ENCODE measurements at places on chromosomes 16 and 17. TPM values are rescaled to one million over a fixed set of nuclear protein-coding genes. Genes with fewer than 3 reads are reported as not detected.

Gene ITGA2B
- total RNA-seq, result 0.37 TPM

Gene SPN
- total RNA-seq, result not detected

Gene PIP4K2B
- total RNA-seq, result 30.4 TPM

Gene CCR7
- total RNA-seq, result not detected

Gene TIGD7
- 1.2 TPM for total RNA-seq

Gene KRTAP9-9
- total RNA-seq, result not detected

Gene PYCARD
- total RNA-seq, result 105 TPM

Gene CKLF
- 44.2 TPM for total RNA-seq

Gene PPP1R27
- total RNA-seq, result not detected

Gene OR4D1
- total RNA-seq, result not detected

Gene PHF23
- 49.1 TPM for total RNA-seq

Gene REXO5
- 4.1 TPM for total RNA-seq

Gene SLFN13
- total RNA-seq, result 3.7 TPM

Gene PIRT
- not detected for total RNA-seq

Gene APOH
- not detected for total RNA-seq

Gene ADORA2B
- 42.6 TPM for total RNA-seq

Gene KRTAP1-4
- not detected for total RNA-seq

Gene SLC47A1
- total RNA-seq, result 2.0 TPM

Gene EIF3C
- total RNA-seq, result 512 TPM

Gene CDYL2
- 8.9 TPM for total RNA-seq

Gene MEOX1
- 0.18 TPM for total RNA-seq

Gene MYO1C
- total RNA-seq, result 148 TPM

Gene TLCD2
- total RNA-seq, result 0.60 TPM

Gene C16orf89
- total RNA-seq, result not detected

Gene KRTAP4-5
- not detected for total RNA-seq
